ENCODE measurements at places on chromosomes 5 and 9. TPM values are rescaled to one million over a fixed set of nuclear protein-coding genes. Genes with fewer than 3 reads are reported as not detected.

PARP8 gene
- total RNA-seq, result 2.3 TPM

- H3K27me3 ChIP-seq, result no peaks in the 10 kb centered on the region
- no peak overlapping the region for H3K27ac ChIP-seq
- no peak overlapping the region for H3K4me3 ChIP-seq
- H3K36me3 ChIP-seq, result no peaks in the 10 kb centered on the region
- H3K4me1 ChIP-seq, result no peaks in the 10 kb centered on the region
- DNase-seq, result no peak
Observed at GRCh38 chr5:76852772-76853171, 3.0 kb downstream of the S100Z start.

- H3K27ac ChIP-seq, result no peak overlapping the region
- H3K4me3 ChIP-seq, result no peak overlapping the region
- no peaks in the 10 kb centered on the region for H3K36me3 ChIP-seq
- no peak for DNase-seq
Observed at GRCh38 chr9:132774886-132775285, 103.2 kb downstream of the AK8 start.

GRCh38 chr5:173781816-173782670, 106.1 kb upstream of the CPEB4 start:
- H3K4me1 ChIP-seq, result peaks cover 24% of the 10 kb centered on the region
- peak overlapping the region; percentile 72 for H3K27ac ChIP-seq
- no peaks in the 10 kb centered on the region for H3K27me3 ChIP-seq
- H3K36me3 ChIP-seq, result no peaks in the 10 kb centered on the region
- peak; percentile 92 for DNase-seq
- no peak overlapping the region for H3K4me3 ChIP-seq

DNA sequence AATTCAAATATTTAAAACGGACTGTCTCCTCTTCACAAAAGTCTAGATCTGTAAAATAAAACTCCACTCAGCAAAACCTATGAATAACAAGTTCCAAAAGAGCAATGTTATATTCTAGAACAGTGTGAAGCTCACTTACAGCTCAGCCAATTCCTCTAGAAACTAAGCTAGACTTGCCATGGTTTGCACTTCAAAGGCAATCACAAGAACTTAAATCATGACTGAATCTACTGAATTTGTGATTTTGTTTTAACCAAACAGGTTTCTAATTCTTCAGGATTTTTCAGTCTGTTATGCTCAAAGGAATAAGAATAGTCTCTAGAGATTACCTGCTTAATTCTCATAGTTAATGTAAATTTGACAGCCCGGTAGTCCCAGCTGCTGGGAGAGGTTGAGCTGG, 1.4 kb upstream of the PKD2L2 start:
- H3K36me3 ChIP-seq, result peaks cover 58% of the 10 kb centered on the region
- H3K27me3 ChIP-seq, result no peaks in the 10 kb centered on the region
- H3K4me1 ChIP-seq, result peaks cover 32% of the 10 kb centered on the region
- DNase-seq, result no peak
- peak overlapping the region; percentile 77 for H3K27ac ChIP-seq
